ENCODE measurements at places on chromosomes 16 and 17.
A peak's percentile ranks its signal among the peaks of the same experiment; 100 is the strongest.

DNA sequence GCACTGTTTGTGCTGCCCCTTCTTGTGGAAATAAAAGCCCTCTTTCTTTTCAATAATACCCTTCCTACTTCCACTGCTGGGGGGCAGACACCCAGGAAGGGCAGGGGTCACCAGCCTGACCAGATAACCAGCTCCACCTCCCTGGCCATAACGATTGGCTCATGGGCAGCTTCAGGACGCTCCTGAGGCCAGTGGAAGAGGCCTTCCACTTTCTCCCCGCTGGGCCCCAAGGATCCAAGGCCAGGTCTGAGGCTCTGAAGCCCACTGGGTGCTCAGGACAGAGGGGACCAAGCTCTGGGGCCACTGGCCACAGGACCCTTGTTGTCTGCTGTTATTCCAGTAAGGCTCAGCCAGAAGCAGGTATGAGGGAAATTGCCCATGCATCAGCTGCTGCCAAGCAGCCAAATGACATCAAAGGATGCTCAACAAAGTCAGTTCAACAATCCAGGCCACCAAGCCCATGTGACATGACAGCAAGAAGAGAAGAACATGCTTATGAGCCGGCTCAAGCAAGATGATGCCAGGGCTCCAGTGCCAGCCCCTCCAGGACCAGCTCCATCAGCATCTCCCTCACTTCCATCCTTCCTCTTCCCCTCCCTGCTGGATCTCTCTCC lies 238.8 kb downstream of the ZNF423 start:
- peak; percentile 4 for DNase-seq

GRCh38 chr17:27928587-27928986 lies 35.4 kb upstream of the LYRM9 start:
- DNase-seq, result no peak

GRCh38 chr16:54135361-54136275 lies 151.0 kb downstream of the IRX3 start:
- DNase-seq, result no peak

- no peak for DNase-seq
These were observed 2.5 kb downstream of the CAPNS2 start for GRCh38 chr16:55569025-55569424.

GRCh38 chr17:28698253-28698941 lies 13.3 kb downstream of the PROCA1 start:
- no peak for DNase-seq

DNA sequence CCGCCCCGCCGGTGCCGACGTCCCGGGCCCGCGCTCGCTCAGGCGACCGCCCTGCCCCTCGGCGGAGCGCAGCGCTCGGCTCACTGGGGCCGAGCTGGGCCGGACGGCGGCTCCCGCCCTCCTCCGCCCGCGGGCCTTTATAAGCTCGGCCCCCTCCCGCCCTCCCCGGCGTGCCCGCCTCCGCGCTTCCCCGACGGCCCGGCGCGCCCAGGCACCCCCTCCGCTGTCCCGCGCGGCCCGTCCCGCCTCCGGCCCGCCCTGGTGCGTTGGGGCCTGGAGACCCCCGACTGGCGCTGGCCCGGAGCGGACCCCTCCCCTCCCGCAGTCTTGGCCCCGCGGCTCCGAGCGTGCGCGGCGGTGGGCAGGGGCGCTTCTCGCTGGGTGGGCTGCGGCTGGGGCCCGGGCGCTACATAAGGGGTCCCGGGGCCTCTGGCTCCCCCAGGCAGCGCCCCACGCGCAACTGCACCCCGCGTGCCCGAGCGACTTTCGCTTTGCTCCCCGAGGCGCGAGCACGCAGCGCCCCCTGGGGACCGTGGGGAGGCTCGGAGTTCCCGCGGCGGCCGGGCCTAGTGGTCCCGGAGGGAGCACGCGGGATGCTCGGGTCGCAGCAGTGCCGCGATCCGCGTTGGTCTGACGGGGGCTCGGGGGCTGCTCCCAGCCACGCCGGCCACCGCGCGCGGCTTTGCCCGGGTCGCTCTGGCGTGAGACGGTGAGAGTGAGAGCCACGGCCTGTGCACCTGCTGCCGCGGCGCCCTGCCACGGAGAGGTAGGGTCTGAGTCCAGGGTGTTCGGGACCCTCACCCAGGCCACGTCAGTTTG lies at the start of gene PIEZO1:
PIEZO1 (minus strand) TSS at position 115 of the 819 bp plus-strand sequence. CDS start 256 bp downstream, outside the sequence.
- no peak for DNase-seq

GRCh38 chr16:87835882-87836331 lies 33.4 kb downstream of the SLC7A5 start:
- no peak for DNase-seq

- DNase-seq, result no peak
These were observed 36.5 kb downstream of the CACNG1 start for GRCh38 chr17:67080804-67081203.

- no peak for DNase-seq
These were observed 828.3 kb upstream of the EEF2KMT start for GRCh38 chr16:5925850-5926249.

DNA sequence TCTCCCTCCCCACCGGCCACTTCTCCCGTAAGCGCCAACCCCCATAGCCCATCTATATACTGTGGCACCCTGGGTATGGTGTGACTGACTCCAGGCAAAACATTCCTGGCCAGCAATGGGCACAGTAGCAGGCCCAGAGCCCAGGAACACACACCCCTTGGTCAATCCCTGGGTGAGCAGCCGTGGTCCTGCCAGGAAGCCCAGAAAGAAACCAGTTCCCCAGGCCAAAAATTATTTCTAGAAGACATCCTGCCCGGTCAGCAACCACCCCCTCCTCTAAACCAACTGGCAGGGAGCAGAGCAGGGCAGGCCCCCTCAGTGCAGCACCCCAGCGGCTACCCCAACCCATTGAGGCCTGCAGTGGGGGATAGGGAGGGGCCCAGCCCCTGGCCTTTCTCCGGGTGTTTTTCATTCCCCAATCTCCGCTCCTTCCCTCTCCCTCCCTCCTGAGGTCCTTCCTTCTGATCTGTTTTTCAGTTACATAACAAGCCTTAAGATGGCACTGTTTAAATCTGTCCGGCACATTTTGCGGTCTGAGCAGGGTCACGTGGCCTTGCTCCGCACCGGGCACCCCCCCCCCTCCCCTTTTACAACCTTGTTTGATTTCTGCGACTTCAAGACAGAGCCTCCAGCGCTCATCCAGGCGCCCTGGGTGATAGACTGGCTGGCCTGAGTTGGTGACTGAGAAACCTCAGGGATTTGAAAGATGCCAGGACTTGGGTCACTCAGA lies 2.0 kb downstream of the NPTX1 start:
- DNase-seq, result no peak

GRCh38 chr17:9364837-9365430 lies 210.7 kb downstream of the STX8 start:
- no peak for DNase-seq

GRCh38 chr17:2092253-2092652 lies 37.4 kb downstream of the HIC1 start:
- DNase-seq, result no peak

DNA sequence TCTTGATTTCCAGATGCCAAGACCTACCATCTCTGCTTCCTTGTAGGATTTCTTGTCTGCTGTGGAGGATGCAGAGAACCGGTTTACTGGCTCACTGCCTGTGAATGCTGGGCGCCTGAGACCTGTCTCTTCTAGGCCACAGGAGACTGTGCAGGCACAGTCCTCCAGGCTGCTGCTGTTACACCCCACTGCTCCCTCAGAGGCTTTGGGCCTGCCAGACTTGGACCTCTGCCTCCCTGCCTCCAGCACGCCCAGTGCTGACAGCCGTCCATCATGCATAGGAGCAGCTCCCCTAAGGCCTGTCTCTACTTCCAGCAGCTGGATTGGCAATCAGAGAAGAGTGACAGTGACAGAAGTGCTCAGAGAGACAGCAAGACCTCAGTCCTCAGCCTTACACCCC lies 6.1 kb downstream of the HROB start:
- DNase-seq, result no peak

DNA sequence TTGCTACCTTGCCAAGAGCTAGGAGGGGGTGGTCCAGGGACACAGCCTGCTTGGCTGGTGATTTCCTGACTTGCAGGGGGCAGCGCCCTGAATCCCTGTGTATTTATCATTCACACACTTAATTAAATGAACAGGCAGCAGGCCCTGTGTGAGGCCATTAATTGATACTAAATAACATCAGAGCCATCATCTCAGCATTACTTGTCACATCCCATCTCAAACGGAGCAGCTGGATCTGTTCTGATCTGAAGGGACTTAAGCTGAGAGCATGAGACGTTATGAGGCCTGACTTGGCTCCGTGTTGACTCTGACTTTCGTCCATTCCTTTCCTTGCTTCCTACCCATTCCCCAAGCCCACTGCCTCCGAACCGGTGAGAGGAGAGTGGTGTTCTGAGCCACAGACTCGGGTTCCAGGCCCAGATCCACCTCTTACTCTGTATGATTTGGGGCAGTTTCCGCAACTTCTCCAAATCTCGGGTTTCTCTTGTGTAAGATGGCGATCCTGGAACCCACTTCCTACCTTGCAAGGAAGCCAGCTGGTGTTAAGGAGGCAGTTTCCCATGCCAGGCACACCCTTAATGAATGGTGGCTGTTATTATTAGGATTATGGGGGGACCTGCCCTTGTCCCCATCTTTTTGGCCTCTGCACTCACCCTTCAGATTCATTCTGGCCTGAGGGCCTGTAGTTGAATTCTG lies 33.8 kb downstream of the CACNA1G start:
- DNase-seq, result no peak

DNA sequence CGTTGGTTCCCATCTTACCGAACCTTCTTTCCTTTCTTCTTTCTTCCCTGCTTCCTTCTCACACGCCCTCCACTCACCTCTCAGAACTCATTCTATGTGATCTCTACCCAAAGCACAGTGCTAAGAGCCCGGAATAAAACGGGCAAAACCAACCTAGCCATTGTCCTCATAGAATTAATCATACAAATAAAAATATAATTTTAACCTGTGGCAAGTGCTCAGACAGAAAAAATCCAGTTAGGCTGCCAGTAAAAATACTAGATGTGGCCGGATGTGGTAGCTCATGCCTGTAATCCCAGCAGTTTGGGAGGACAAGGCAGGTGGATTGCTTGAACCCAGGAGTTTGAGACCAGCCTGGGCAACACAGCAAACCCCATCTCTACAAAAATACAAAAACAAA lies 27.0 kb downstream of the BMERB1 start:
- no peak for DNase-seq

DNA sequence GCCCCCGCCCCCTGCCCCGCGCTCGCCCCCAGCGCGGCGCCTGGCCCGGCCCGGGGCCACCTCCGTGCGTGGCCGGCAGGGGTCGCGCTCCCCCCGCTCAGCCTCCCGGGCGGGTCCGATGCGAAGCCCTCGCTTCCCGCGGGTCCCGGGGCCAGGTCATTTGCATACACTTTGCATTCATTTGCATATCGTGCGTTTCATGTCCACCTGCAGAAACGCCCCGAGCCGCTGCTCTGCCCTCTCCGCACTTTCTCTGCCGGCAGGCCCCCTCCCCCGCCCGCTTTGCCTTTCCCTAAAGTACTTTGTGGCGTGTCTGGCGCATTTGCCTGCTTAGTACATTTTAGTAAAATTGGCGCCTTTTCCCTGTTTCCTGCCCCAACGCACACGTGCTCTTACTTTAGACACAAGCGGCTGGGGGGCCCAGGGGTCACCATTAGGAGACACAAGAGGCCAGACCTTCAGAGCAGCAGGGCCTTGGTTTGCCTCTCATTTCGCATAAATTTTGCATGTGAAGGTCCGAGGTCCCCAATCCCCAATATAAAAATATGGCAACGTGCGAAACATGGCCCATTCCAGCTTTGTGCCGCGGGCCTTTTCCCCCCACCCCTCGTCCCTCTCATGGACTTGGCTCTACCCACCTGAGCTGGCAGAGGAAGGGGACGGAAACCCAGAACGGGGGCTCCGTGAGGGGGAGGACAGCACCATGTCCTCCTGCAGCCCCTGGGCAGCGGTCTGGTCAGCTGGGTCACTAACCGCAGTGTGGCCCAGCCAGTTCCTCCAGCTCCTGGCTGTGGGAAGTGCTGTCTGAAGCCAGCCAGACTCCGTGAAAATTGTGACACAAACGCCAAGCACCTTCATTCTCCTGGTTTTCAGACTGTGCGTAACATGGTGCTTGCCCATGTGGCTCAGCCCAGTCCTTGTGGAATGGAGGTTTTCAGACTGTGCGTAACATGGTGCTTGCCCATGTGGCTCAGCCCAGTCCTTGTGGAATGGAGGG lies 34.8 kb downstream of the CBFA2T3 start:
- DNase-seq, result no peak

GRCh38 chr16:57757326-57757786 lies 21.8 kb downstream of the KATNB1 start:
- DNase-seq, result peak; percentile 76

GRCh38 chr17:35743626-35744328 lies 9.3 kb downstream of the GAS2L2 start:
- no peak for DNase-seq

GRCh38 chr17:57655553-57655952 lies 89.5 kb downstream of the CCDC182 start:
- no peak for DNase-seq

GRCh38 chr16:53886482-53887378 lies 182.8 kb downstream of the FTO start:
- no peak for DNase-seq

DNA sequence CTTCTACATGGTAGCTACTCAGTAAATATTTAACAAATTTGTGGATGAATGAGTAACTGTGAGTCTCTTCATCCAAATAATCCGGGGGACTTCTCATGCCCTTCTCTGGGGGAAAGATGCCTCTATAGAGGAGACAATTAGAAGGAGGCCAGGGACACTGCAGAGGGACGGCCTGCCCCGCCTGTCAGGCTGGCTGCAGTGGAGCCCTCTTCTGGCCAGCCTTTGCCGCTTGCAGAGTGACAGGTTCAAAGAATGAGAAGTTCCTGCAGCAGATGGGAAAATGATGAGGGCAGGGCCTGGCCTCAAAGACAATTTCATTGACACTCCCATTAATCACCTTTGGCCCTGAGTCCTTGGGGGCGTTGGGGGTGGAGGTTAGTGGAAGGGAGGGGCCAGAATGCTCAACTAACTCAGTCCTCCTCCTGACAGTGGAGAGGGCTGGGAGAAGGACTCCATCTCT lies 339.0 kb downstream of the MAF start:
- DNase-seq, result no peak

- no peak for DNase-seq
These were observed 80.8 kb downstream of the SOCS1 start for GRCh38 chr16:11175106-11175786.

DNA sequence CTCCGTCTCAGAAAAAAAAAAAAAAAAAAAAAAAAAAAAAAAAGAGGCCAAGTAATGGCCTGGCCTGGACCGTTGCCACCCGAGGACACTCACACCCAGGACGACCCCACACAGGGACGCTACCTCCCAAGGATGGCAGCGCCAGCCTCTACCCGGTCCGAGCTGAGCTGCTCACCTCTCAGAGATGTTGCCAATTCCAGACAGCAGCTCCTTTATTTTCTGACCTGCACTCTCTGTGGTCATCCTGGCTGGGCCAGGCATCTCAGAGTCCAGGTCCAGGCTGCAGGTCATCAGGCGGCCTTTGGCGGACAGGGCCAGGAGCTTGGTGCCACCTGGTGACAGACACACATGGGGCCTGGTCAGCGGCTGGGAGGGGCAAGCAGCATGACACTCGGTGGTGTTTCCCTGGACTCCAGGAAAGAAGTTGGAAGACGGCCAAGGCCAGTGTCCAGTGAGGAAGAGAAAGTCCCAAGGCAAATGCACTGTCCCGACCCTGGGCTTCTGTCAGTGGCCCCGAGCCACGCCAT lies 3.1 kb downstream of the FAAP100 start:
- no peak for DNase-seq

All from gastrocnemius medialis (tissue), 4 donors.